LHCN-M2 (cell line): ENCODE measurements at places on chromosomes 1 and 21.

GRCh38 chr1:119729044-119729443 lies 17.3 kb downstream of the PHGDH start:
- no peak for DNase-seq

DNA sequence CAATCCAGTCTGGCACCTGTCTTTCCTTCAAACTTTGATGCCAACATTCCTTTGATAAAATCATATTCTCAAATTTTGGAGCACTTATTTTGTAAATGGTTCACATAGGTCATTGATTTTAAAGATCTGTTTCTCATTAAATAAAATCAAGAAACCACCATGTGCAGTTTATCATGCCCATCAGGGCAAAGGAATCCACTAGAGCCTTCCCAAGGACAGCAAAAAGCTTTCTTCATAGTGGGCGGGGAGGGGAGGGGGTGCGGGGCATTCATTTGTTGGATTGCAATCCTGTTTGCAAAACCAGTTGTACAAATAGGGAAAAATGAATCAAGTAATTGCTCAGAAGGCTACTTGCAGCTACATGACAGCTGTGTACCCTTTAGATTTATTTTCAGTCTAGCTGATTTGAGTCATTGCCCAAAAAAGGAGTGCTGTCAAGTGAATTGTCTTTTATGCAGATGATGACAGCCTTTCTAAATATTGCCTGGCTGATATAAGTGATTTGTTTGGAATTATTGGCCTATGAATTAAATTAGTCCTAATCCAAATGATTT lies 23.0 kb downstream of the LRRC8B start:
- DNase-seq = peak; percentile 96

DNA sequence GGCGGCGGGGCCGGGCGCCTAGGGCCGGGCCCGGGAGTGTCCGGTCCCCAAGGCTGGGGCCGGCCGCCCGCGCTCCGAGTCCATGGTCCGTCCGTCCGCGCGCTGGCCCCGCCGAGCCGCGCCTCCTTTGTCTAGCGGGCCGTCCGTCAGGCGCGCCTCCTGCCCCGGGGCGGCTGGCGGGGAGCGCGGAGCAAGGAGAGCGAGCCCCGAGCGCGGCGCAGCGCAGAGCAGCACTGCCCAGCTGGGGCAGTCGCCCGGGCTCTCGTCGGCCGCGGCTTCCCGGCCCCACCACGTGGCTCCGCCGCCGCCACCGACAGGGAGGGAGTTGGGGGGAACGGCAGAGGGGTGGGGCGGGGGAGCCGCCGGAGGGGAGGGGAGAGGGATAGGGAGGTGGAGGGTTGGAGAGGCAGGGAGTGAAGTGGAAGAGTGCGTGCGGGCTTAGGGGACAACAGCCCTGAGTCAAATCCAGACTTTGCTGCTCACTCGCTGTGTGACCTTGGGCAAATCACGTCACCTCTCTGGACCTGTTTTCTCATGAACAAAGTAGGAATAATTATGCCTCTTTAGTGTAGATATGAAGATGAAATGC lies at the start of gene NKAIN1:
TSS of gene NKAIN1 (minus strand) at position 235 of the 589 bp plus-strand sequence. CDS start 340 bp downstream, outside the sequence.
- no peak for DNase-seq

GRCh38 chr1:2233468-2233867 lies 5.3 kb downstream of the SKI start:
- no peak for DNase-seq

DNA sequence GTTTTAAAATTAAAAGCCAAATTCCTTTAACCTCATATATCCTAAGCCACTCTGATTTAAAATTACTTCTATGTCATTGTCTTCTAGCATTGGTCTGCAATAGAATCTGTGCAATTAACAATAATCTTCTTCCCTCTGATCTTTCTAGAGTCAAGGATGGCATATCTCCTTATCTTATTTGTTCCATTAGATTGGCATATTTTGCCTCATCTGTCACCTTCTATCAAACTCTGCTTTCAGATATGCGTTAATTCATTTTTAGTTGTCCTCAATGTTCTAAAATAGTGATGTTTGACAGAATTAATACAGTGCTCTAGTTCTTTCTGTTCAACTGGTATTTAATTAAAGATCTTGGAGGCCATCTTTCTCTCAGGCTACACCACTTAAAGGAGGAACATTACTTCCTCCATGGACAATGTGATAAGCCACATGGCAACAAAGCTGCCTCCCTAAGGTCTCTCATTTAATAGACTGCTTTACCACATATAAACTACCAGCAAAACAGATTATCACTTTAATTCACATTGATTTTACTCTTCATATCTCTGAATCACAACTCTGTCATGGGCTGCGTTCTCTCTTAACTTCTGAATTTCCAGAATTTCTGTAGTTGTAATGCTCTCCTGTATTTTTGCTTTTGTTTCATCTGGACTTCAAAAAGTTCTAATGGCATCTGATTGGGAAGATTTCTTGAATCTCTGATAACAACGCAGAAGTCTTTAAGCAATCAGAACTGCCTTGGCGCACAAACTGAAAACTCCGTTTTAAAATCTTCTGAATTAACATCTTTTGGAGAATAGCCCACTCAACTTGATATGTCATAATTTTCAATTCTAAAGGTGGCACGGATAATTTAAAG lies 2.8 kb downstream of the NRIP1 start:
- DNase-seq = no peak

GRCh38 chr1:167173516-167174184 lies 47.0 kb upstream of the POU2F1 start:
- DNase-seq = peak; percentile 82

DNA sequence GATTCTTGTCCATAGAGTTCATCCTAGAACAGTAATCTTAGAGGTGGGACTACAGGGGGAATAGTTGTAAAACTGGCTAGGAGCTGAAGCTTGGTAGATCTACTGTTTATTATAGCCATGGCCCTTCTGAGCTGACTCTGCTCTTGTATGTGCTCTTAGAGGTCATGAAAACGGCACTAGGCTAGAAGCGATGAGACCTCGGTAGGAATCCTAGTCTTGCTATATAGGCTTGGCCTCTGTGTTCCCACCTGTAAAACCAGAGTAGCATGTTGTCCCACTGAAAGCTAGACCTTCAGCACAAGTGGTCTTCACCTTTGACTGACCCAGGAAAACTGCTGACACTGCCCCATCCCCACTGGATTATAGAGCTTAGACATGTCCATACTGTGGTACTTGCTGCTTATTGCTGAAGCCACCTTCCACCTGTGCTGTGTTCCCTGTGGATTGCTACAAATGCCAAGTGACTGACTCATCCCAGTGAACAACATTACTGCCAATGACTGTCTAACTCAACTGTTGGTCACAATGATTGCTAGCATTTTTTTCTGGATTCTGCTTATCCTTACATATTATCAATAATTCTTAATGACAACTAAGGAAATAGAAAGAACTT lies 23.0 kb upstream of the PIGC start:
- DNase-seq = peak; percentile 58

DNA sequence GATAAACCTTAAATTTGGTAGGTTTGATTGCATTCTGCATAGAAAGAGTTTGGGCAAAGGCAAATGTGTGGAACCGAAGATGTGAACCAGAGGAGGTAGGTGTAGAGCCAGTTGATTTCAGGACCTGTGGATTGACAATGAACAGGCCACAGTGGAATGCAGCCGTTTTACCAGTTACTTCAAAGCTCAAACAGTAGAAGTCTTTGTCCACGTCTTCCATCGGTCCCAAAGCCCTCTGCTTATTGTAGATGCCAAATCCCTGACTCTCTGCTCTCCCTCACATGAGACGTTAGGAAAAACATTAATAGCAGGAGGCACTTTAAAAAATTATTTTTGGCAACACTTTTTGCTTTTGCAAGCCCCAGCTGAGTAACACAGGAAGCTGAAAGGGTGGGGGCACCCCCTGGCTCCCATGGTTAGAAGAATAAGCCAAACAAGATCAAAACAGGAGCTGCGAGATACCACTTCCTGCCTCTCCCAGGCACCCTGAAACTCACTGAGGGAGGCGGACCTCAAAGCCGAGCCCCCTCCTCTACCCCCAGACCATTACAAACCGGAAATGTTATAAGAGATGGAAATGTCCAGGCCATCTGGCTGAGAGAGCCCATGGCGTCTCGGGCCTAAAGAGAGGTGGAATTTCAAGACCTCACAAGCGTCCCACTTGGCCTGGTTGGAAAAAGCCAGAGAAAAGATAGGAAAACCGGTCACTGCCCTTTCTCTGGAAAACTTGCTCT lies 13.5 kb downstream of the TRAF3IP3 start:
- peak; percentile 83 for DNase-seq

DNA sequence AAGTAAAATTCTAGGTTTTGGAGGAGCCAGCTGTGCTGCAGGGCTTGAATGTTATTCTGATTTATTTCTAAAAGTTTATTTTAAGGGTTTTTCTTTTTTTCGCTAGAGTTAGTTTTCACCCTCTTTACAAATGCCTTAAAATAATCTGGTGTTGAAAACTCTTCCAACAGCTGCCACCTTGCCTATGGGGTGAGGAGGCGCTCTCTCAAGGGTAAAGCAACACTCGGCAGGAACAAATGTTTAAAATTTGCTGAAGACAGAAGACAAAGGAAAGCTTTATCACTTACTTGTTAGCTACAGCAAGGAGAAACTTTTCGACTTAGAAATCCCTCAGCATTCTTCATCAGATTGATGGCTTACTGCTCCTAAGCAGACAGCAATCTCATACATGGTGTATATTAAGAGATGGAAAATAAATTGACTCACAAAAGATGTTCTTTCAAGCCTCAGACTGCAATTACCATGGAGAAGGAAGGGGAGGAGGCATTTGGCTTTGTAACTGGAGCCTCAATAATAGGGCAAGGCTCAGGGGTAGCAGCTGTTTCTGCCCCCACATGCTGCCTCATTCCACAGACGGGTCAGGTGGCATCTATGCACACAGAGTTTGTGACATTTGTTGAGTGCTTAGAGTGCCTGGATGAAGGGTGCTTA lies 79.8 kb upstream of the RALGPS2 start:
- DNase-seq = peak; percentile 94

GRCh38 chr1:151070474-151071276 lies at the start of gene GABPB2:
Gene GABPB2 (plus strand): TSS chr1:151070761. CDS start chr1:151088190, 17,429 bp downstream.
- peak; percentile 94 for DNase-seq

GRCh38 chr1:9086045-9086444 lies 16.6 kb upstream of the SLC2A5 start:
- no peak for DNase-seq

GRCh38 chr1:74426208-74426937 lies 86.0 kb downstream of the LRRC53 start:
- DNase-seq = no peak

- no peak for DNase-seq
These were observed 106.2 kb downstream of the CACHD1 start for GRCh38 chr1:64575881-64576676.

DNA sequence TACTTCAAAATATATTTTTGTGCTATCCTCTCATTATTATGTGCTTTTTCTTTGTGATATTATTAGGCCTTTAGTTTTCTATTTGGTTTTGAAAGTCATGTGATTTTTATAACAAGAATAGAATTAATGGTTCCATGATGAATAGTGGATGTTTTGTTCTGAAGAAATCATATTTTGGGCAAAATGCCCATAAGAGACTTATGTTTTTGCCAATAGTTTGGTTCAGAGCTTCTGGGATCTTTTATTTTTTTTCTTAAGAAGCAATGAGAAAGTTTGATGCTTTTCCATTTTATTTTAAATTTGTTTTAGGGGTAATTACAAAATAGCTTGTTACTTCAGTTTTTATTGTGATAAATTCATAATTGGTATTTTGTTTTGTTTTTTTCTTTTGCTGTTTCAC lies 49.8 kb downstream of the LYPLAL1 start:
- DNase-seq = no peak

- no peak for DNase-seq
These were observed 8.2 kb downstream of the THAP3 start for GRCh38 chr1:6632588-6633514.

DNA sequence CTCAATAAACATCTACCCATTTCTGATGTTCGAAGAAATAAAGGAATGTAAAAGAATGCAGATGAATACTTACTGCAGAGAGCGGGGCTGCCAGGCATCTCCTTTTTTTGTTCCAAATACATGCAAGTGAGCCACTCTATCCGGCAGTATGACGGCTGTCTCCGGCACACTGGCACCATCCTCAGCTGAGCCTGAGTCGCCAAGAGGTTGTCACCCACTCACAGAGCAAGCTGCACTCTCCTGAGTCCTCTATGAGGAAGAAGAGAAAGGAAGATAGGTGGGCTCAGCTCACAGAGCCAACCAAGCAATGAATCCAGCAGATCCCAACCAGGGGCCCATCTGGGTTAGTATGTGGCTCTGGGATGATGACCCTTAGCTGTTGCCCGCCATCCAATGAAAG lies 65.3 kb downstream of the CD46 start:
- DNase-seq = no peak

DNA sequence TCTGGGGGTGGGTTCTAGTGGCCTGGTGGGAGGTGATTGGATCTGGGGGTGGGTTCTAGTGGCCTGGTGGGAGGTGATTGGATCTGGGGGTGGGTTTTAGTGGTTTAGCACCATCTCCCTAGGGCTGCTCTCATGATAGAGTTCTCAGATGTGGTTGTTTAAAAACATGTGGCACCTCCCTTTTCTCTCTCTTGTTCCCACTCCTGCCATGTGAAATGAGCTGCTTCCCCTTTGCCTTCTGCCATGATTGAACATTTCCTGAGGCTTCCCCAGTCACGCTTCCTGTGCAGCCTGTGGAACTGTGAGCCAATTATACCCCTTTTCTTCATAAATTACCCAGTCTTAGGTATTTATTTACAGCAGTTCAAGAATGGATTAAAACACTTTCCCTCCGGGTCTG lies 327.3 kb upstream of the AJAP1 start:
- no peak for DNase-seq

DNA sequence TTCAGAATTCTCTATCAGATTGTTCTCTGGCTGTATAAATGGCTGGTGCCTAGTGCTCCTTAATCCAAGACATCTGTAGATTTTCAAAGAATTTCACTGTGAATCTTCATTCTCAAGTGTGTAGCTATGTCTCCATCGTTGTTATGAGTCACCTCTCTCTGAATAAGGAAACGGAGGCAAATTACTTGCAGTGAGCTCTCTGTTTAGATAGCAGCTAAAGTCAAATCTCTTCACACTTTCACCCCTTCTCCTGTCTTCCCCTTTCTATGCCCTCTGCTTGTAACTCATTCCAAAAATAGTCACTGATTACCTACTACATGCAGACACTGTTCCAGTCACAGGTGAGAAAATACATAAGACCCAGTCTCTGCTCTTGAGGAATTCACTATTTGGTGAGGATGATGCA lies 39.7 kb downstream of the CHML start:
- no peak for DNase-seq

- no peak for DNase-seq
These were observed 9.2 kb upstream of the EPHA2 start for GRCh38 chr1:16165073-16165364.
